ENCODE measurements at places on chromosomes 5 and 9.

- no peak for DNase-seq
Measured at GRCh38 chr5:72233835-72234234, 86.2 kb downstream of the MRPS27 start.

DNA sequence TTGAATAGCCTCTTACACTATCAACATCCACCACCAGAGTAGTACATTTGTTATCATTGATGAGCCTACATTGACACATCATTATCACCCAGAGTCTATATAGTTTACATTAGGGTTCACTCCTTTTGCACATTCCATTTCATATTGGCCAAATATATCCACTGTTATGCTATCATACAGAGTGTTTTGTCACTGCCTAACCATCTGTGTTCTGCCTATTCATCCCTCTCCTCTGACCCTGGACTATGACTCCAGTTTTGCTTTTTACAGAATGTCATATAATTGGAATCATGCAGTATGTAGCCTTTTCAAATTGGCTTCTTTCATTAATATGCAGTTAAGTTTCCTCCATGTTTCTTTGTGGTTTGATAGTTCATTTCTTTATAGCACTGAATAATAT lies 904.7 kb downstream of the TLE1 start:
- DNase-seq = no peak

DNA sequence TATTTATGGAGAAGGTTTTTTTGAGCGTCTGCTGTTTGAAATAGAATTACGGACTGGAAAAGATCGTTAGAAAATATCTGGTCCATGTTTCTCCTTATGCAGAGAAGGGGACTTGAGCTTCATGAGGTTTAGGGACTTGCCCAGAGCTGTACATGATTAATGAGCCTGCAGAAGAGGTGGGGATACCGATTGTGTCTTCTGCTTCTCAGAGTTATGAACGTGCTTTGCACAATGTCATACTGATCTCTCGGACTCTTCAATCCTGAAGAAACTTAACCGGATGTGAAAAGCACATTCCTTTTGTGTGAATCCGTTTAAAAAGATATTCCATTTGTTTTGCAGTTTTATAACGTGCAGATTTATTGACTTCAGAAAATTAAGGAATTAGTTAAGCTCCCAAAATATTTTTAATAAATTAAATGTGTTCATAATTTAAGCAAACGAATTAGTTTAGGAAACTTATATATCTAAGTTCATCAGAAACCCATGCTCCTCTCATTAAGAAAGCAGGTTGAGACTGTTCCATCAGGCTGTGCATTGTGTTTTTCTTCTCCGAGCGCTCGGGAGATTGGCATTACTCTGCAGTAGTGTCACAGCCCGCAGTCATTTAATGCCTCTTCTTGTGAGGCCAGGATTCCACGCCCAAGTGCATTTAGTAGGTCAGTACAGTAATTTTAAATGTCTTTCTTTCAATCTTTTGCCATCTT lies 40.8 kb upstream of the MEF2C start:
- no peak for DNase-seq

- DNase-seq = no peak
Measured at GRCh38 chr9:129221979-129222635, 44.0 kb upstream of the IER5L start.

GRCh38 chr9:133792721-133793470 lies 54.7 kb upstream of the SARDH start:
- DNase-seq = peak; percentile 90

- peak; percentile 5 for DNase-seq
Measured at GRCh38 chr5:108481355-108481931, 99.5 kb upstream of the FBXL17 start.

DNA sequence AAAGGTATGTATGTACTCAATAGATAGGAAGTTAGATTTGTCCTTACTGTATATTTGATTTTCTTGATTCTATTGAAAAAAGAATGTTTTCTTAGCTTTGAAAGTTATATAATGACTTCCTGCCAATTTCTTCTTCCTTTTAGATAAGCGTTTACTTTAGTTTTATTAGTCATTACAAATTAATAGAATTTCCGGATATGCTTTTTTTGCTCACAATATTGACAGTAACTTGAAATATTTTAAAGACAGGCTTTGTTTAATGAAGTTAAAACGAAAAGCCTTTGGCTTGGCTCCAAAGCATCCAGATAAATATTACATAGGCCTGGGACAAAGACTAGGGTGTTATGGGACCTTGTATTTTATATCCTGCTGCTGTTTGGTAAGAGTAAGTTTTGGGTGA lies 49.5 kb downstream of the CWC27 start:
- no peak for DNase-seq

- no peak for DNase-seq
Measured at GRCh38 chr5:27103486-27103885, 65.1 kb upstream of the CDH9 start.

DNA sequence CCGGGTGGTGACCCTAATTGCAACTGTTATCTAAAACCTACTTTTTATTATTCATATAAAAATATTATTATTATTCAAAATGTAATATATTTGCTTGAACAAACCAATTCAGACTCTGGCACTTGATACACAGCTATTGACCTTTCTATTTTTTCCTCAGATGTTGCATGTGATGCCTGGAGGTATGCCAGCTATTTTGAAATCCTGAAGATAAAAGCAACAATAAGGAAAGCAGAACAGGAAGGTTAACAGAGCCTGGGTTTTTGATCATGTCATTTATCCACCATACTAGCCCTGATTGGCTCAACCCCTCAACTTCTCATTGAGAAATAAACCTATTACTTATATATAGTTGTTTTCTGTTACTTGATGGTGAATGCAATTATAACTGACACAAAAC lies 340.9 kb upstream of the KIF2A start:
- DNase-seq = no peak

DNA sequence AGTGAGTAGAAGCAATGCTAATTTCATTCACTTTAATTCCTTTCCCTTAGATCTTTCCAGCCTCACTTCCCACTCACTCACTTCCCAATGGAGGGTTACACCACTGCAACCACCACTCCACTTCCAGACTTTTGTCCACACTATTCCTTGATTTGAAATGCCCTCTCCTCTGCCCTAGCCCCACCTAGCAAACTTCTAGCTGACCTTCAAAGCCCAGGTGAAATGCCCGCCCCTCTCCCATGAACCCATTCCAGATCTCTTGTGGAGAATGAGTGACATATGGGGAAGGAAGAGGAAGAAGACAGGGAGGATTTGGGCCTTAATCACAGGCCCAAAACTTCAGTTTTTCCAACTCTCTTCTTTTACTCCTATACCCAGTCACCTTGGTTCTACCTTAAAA lies 37.1 kb downstream of the PFDN1 start:
- no peak for DNase-seq

DNA sequence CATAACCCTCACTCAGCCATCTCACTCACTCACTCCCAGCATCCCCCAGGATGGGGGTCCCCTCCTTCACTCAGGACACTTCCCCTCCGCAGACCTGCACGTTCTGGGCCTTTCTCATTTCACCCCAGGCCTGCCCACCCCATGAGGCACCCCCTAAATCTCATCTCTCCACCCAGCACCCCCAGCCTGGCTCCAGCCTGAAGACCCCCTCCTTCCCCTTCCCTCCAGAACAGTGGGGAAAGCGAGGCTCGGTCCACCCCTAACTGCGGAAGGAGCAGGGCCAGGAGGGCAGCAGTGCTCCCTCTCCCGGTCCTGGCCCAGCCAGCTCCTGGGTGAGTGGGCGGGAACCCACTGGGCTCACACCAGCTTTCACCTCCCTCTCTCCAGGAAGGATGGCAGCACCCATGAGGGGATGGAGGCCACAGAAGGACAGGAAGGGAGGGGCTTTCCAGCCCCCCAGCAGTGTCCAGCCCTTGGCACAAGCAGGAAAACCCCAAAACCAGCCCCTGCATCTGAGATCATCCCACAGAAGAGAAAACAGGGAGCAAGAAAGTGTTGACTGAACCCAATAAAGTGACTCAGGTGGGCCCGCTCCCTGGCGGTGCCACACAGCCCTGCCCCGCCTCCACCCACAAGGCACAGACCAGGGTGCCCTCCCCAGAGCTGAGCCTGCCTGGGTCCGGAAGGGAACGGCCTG lies 55.0 kb downstream of the LRSAM1 start:
- no peak for DNase-seq

DNA sequence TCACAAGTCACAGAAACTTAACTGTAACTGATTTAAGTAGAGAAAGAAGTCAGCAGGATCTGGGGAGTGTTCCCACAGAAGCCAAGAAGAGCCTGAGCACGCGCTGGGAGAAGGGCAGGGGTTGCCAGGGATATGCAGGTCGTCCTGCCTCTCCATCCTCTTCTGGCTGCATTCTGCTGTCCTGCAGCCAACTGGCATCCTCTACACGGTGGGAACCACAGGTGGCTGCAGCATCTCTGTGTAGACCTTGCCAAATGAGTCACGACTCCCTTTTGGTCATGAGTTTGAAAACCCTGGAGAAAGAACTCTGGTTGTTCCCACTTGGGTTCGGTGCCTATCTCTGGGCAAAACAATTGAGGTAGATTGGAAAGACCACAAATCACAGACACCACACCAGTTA lies 38.4 kb upstream of the PCA3 start:
- DNase-seq = no peak

DNA sequence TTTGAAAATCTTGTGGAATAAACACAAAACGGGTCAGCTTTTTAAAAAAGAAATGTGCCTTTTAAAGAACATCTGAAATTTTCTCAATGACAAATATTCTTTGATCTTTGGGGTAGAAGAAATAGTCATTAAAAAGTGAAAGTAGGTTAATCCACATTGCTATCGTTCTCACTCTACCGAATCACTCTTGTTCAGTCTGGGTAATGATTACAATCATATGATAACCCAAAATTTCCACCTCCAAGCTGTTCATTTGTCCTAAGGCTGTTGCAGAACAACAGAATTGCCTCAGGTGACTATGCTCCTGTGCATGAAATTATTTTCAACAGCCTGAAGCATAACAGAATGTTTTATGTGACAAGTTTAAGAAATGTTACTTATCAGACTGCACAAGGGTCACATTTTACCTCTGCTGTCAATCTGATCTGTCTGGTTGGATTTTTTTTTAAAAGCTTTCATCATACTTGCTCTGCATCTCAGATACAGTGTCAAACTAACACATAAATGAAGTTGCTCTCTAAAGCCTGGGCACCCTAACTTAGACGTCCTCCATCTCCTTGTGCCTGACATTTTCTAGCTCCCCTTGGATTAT lies 227.3 kb downstream of the LURAP1L start:
- DNase-seq = no peak

GRCh38 chr5:15691521-15691920 lies 191.5 kb downstream of the FBXL7 start:
- DNase-seq = no peak

DNA sequence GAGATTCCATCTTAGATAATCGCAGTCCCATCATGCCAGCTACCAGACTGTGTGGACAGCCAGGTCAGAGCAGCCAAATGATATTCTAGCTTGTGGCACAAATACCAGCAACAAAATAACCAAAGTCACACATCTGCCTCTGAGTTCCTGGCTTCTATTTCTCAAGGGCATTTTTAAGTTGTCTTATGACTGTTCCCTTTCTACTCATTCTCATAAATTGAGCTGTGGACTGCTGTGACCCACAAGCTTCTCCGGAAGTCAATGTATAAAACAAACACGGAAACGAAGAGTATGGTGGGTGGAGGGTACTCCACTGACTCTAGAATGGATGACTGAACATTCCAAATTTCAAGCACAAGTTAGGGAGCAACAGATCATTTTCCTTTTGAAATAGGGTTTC lies 43.9 kb downstream of the PDCD1LG2 start:
- DNase-seq = no peak

GRCh38 chr5:176166427-176166826 lies 71.8 kb upstream of the SIMC1 start:
- DNase-seq = no peak

DNA sequence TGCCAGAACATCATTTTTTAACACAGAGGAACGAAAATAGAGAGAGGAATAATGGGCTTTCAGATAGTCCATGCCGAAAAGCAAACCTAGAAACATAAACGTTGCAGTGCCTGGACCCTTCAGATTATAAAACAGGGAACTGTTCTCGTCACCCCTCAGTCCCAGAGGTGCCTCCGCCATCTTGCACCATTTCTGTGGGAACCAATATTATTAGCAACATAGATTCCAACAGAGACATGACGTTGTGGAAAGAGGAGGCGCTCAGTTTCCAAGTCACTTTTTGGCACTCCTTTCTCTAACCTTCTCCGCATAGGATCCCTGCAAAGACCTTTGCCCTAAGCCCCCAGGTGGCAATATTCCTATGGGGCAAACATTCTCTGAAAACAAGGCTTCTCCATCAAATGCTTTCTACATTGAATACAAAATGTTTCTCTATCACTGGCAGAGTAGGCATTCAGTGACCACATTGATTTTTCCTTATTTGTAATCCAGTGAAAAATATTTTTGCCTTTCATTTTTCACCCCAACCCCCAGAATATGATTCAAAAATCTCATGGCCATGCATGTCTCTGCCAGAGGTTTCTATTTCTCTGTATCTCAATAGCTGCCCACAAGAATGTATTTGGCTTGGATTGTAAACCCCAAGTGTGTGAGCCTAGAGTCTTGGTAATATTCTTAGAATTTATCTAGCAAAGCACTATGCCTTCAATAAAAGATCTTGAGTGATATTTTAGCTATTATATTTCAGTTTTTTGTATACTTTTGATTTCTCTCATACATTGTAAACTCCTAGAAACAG lies 500.8 kb upstream of the WWC1 start:
- no peak for DNase-seq

GRCh38 chr5:78008356-78008967 lies 232.3 kb upstream of the TBCA start:
- peak; percentile 30 for DNase-seq

- DNase-seq = peak; percentile 68
Measured at GRCh38 chr5:149228618-149229297, 42.9 kb upstream of the AFAP1L1 start.

DNA sequence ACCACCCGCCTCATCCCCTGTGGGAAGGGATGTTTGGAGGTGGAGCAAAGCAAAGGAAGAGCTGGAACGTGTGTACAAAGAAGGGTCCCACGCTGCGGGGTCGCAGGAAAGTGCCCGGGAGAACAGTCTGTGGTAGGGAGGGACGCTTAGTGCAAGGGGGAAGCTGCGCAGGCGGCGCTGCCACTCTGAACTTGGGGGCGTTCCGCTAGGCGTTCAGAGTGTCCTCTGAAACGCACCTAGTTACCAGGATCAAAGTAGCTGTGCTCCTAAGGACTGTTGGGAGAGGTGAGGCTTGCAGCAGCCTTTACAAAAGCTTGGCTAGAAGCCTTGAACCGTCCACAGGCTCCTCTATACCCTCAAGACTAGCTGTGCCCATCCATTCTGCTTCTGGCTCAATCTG lies 29.3 kb upstream of the PDE8B start:
- no peak for DNase-seq

GRCh38 chr5:82307451-82307850 lies 29.3 kb upstream of the RPS23 start:
- DNase-seq = no peak

All from HuH-7 (cell line).